ENCODE measurements at places on chromosomes 3 and 15. TPM values are rescaled to one million over a fixed set of nuclear protein-coding genes. Genes with fewer than 3 reads are reported as not detected.

The GAP43 gene
- total RNA-seq, result not detected

The MYO5C gene
- 4.5 TPM for total RNA-seq

The GOLGA6B gene
- not detected for total RNA-seq

DNA sequence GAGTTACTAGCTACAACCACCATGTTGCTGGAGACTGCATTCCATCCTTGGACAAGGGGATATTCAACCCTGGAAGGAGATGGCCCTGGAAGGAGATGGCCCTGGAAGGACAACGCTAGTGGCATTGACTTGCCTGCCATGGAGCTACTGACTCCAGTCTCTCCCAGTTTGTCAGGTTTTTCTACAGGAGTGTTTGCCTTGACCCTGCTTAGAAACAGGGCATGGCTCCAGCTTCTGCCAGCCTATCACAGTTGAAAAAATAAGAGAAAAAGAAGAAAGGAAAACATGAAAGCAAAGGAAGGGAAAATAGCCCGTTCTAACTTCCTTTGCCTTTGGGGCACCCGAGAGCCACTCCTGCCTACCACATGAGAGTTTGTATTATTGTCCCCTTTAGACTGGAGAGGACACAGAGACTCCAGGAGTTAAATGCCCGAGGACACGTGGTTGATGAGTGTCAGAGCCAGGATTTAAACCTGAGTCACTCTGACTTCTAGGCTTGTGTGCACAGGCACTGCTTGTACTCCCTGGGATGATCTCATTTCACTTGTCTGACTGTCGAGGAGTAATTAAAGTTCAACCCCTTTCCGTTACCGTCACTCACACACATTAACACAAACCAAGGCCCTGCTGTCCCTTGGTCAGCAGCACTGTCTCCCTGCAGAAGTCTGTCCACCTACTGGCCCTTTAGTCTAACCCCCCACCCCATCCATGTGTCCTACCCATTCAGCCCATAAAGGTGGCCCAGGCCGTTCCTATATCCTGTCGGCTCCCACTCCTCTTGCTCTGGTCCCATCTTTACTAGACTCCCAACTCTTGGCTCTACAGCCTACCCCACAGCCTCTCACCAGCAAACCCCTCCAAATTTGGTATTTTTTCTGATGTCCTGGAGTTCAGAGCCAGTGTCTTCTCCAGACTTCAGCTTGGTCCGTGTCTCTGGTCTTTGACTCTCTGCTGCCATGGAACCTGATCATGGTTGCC lies 46.1 kb downstream of the C2CD4A start:
- no peaks in the 10 kb centered on the region for H3K27me3 ChIP-seq
- H3K4me1 ChIP-seq, result no peaks in the 10 kb centered on the region
- H3K36me3 ChIP-seq, result no peaks in the 10 kb centered on the region
- no peak overlapping the region for H3K4me3 ChIP-seq

DNA sequence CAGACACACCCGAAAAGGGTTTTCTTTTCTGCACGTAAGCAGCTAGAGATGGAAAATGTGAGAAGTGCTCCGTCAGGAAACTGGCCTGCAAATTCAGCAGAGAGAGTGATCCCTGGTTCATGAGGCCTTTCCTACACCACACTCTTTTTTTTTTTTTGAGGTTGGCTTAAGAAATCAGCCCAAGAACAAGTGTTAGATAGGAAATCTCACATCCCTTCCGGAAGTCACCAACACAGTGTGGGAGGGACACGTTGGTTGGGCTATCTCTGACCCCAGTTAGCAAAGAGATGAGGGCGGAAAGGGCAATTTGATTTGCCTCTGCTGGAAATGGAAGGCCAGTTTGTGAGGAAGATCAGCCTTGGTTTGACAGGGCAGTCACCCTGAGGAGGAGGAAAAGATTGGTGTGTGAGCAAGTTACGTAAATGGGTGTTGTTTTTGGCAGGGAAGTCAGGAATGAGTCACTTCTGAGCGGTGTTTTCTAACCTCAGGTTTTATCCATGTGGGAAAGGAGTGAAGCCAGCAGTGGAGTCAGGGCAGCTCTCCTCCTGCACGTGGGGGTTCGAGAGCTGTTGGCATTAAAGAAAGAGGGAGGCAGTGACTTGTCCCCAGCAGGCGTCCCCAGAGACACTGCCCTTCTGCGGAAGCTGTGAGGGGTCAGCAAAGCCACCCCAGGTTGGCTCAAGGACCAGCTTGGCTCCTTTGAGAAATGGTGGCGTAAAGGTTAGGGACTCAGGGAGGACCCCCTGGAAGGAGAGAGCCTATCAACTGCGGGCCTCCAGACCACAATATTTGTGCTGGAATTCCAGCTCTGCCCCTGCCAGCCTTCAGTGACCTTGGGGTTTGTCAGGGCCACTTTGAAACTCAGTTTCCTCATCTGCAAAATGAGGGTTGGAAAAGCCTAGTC lies 237.6 kb upstream of the BHLHE40 start:
- no peaks in the 10 kb centered on the region for H3K36me3 ChIP-seq
- peaks cover 8% of the 10 kb centered on the region for H3K4me1 ChIP-seq
- no peaks in the 10 kb centered on the region for H3K27me3 ChIP-seq
- DNase-seq, result no peak
- no peak overlapping the region for H3K27ac ChIP-seq
- H3K4me3 ChIP-seq, result no peak overlapping the region

GRCh38 chr3:73365756-73366397 lies 258.9 kb downstream of the PDZRN3 start:
- no peak overlapping the region for H3K4me3 ChIP-seq
- no peak overlapping the region for H3K27ac ChIP-seq
- H3K4me1 ChIP-seq, result no peaks in the 10 kb centered on the region
- no peaks in the 10 kb centered on the region for H3K36me3 ChIP-seq
- DNase-seq, result no peak

DNA sequence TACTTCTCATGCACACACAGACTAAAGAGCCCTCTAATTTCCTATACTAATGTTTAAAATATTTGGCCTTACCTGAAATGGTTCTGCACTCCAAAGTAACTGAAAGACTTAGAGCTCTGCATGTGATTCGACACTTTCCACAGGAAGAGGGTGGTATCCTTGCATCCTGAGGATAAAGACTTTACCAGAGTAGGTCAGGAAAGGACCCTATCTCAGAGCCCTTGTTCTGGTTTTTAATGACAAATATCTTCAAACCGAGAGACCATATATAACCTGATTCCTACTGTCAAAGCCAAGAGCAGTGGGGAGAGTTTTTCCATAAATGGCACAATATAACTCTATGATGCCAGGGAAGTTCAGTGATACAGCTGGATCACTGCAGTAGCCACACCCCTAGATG lies at the start of gene GP5:
GP5 (minus strand) TSS at position 101 of the 400 bp plus-strand sequence. CDS start 984 bp downstream, outside the sequence.
- DNase-seq, result no peak
- H3K4me3 ChIP-seq, result peak within 1 kb of the TSS; percentile 37
- H3K4me1 ChIP-seq, result peaks cover 32% of the 10 kb centered on the region
- no peaks in the 10 kb centered on the region for H3K27me3 ChIP-seq
- no peaks in the 10 kb centered on the region for H3K36me3 ChIP-seq

- no peaks in the 10 kb centered on the region for H3K36me3 ChIP-seq
- H3K4me3 ChIP-seq, result no peak overlapping the region
- no peak overlapping the region for H3K27ac ChIP-seq
- no peaks in the 10 kb centered on the region for H3K4me1 ChIP-seq
- no peaks in the 10 kb centered on the region for H3K27me3 ChIP-seq
- no peak for DNase-seq
These were observed 21.7 kb upstream of the ABHD10 start for GRCh38 chr3:111956995-111957734.

- H3K36me3 ChIP-seq, result no peaks in the 10 kb centered on the region
- H3K27ac ChIP-seq, result no peak overlapping the region
- no peak overlapping the region for H3K4me3 ChIP-seq
- no peaks in the 10 kb centered on the region for H3K27me3 ChIP-seq
These were observed 612.2 kb downstream of the DIPK2A start for GRCh38 chr3:144583871-144584270.

DNA sequence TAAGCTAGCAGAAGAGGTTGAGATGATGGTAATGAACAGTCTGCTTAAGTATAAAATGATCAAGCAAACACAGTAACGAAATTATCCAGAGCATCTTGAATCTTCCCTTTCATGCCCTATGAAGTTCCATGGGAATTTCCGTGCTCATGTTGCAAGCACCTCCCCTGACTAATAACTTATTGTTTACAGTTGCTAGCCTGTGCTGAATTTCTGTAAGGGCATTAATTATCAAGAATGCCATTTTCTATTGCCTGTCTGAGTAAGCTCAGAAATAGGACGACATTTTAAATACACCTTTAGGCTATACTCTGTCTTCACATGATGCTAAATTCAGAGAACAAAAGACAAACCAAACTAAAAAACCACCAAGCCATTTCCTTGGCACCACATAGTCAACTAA lies 257.5 kb upstream of the LRTM1 start:
- H3K27me3 ChIP-seq, result no peaks in the 10 kb centered on the region
- H3K4me1 ChIP-seq, result no peaks in the 10 kb centered on the region
- no peak overlapping the region for H3K4me3 ChIP-seq
- no peaks in the 10 kb centered on the region for H3K36me3 ChIP-seq
- no peak for DNase-seq
- no peak overlapping the region for H3K27ac ChIP-seq

- H3K27me3 ChIP-seq, result peaks cover 3% of the 10 kb centered on the region
- H3K27ac ChIP-seq, result no peak overlapping the region
- no peak overlapping the region for H3K4me3 ChIP-seq
- H3K36me3 ChIP-seq, result no peaks in the 10 kb centered on the region
- DNase-seq, result no peak
- H3K4me1 ChIP-seq, result no peaks in the 10 kb centered on the region
These were observed 62.1 kb upstream of the NR2C2 start for GRCh38 chr3:14885307-14885706.

DNA sequence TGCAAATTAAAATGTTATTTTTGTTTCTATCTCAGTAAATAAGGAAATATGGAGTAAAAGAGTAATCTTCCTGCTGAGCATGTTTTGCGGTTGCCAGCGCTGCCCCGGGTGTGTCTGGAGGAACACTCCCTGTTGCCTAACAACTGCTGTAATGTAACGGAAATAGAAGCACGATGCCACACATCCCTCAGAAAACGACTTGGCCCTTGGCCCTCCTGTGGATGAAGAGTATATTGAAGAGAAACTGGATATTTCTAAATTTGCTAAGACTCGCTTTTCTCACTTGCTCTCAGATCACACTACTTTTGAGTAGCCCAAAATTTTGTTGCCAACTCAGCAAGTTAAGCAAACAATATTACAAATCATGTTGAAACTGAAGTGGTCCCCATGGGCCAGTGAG lies 18.9 kb downstream of the CX3CR1 start:
- H3K36me3 ChIP-seq, result no peaks in the 10 kb centered on the region
- peaks cover 59% of the 10 kb centered on the region for H3K4me1 ChIP-seq
- no peak overlapping the region for H3K27ac ChIP-seq
- DNase-seq, result peak; percentile 71
- H3K4me3 ChIP-seq, result no peak overlapping the region

GRCh38 chr15:67560320-67560719 lies 17.8 kb downstream of the MAP2K5 start:
- H3K4me3 ChIP-seq, result no peak overlapping the region
- no peaks in the 10 kb centered on the region for H3K4me1 ChIP-seq
- no peak overlapping the region for H3K27ac ChIP-seq
- no peak for DNase-seq
- no peaks in the 10 kb centered on the region for H3K36me3 ChIP-seq

GRCh38 chr3:35643495-35643894 lies 4.2 kb downstream of the ARPP21 start:
- no peaks in the 10 kb centered on the region for H3K36me3 ChIP-seq
- H3K27me3 ChIP-seq, result peaks cover 6% of the 10 kb centered on the region
- H3K4me3 ChIP-seq, result no peak overlapping the region
- DNase-seq, result no peak
- H3K27ac ChIP-seq, result no peak overlapping the region

- no peak for DNase-seq
- peaks cover 7% of the 10 kb centered on the region for H3K36me3 ChIP-seq
- H3K27ac ChIP-seq, result peak overlapping the region; percentile 74
- H3K4me3 ChIP-seq, result no peak overlapping the region
- H3K4me1 ChIP-seq, result peaks cover 46% of the 10 kb centered on the region
These were observed 134.9 kb downstream of the MBNL1 start for GRCh38 chr3:152403632-152404066.

DNA sequence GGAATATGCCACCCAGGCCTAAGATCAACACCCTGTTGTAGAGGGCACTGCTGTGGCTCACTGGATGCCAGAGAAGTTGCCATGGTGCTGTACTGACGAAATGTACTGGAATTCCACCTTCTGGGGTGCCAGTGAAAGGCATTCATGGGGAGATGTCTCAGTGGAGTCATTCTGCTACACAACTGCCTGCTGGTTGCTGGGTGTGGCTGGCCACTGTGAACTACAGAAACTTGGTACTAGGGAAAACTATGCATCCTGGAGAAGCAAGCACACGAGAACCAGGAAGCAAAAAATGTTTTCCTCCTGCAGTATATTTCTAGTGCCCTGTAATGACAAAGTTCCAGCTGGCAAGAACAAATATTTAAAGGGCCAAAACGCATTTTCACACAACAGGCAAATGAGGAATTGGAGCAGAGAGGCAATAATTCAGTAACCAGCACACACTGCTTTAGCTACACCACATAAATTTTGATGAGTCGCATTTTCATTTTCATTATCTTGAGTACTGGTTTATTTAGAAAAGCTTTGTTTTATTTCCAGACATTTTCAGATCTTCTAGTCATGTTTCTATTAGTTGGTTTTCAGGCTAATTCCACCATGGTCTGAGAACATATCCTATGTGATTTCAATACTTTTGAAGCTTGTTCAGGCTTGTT lies 18.3 kb upstream of the RFX7 start:
- no peaks in the 10 kb centered on the region for H3K27me3 ChIP-seq
- DNase-seq, result no peak
- H3K4me1 ChIP-seq, result no peaks in the 10 kb centered on the region
- no peak overlapping the region for H3K27ac ChIP-seq

DNA sequence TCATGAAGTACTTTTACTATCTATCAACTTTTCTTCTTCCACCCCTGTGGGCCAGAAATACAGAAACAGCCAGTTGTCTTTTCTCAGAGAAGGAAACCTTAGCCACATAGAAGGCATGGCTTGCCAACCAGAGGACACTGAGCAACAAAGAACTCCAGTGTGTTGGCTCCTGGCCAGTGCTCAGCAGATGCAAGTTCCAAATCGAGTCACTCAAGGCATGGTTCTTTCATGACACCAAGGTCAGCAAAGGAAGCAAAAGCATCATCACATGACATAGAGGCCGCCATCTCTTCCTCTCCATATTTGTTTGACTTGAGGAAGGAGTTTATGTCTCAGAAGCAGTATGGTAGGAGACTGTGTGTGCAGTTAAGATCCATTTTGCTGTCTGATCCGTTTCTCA lies 92.2 kb downstream of the MYLK start:
- H3K4me3 ChIP-seq, result no peak overlapping the region

Measured in B cell (primary cell).